Amygdala (tissue), 56 donors: ENCODE measurements at places on chromosomes 1 and 21.

GRCh38 chr1:187384504-187384903, 555.8 kb downstream of the PLA2G4A start:
- DNase-seq = no peak

- no peak for DNase-seq
Measured at GRCh38 chr1:19038096-19038495, 81.6 kb upstream of the IFFO2 start.

- DNase-seq = no peak
Measured at GRCh38 chr1:170618421-170618820, 45.5 kb upstream of the PRRX1 start.

- DNase-seq = no peak
Measured at GRCh38 chr1:89451011-89451410, 73.6 kb upstream of the LRRC8B start.

GRCh38 chr21:26759731-26760130, 85.5 kb downstream of the ADAMTS1 start:
- no peak for DNase-seq

DNA sequence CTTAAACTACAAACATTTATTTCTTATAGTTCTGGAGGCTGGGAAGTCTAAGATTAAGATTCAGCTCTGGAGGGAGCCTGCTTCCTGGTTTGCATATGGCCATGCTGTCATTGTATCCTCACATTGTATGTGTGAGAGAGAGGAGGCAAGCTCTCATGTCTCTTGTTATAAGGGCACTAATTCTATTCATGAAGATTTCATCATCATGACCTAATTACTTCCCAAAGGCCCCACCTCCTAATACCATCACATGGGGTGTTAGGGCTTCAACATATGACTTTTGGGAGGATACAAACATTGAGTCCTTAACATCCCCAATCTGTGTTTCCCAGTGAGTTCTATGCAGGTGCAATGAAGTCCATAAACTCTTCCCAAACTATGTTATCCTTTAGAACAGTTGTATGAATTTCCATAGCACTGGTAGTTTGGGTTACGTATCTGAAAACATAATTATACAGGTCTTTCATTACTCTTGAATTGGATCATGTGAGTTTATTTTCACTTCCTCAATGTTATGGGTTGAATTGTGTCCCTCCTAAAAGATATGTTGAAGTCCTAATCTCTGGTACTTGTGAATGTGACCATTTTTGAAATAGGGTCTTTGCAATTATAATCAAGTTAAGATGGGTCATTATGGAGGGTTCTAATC, 124.2 kb downstream of the RUNX1 start:
- no peak for DNase-seq
